RWPE2 (cell line): ENCODE measurements at places on chromosomes 11 and 22.

DNA sequence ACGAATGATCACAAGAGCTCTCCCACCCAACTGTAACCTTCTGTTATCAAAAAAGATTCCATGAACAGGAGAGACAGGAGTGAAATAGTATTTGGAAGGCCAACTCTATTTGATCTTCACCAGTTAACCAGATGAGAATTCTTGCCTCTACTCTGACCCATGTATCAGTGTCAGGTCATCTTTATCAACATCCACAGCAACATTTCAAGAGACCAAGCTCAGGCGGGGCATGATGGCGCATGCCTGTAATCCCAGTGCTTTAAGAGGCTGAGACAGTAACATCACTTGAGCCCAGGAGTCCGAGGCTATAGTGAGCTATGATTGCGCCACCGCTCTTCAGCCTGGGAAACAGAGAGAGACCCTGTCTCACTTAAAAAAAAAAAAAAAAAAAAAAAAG lies 62.3 kb downstream of the GAB2 start:
- H3K4me1 ChIP-seq: no peaks in the 10 kb centered on the region
- DNase-seq: no peak

GRCh38 chr11:27385245-27385644 lies 22.2 kb upstream of the CCDC34 start:
- no peak overlapping the region for H3K27ac ChIP-seq
- H3K4me1 ChIP-seq: peaks cover 7% of the 10 kb centered on the region
- no peak overlapping the region for H3K4me3 ChIP-seq
- no peaks in the 10 kb centered on the region for H3K27me3 ChIP-seq

GRCh38 chr22:44604991-44605390 lies 97.0 kb upstream of the PRR5 start:
- H3K27me3 ChIP-seq: no peaks in the 10 kb centered on the region
- no peak overlapping the region for H3K27ac ChIP-seq
- no peak for DNase-seq
- H3K36me3 ChIP-seq: no peaks in the 10 kb centered on the region

DNA sequence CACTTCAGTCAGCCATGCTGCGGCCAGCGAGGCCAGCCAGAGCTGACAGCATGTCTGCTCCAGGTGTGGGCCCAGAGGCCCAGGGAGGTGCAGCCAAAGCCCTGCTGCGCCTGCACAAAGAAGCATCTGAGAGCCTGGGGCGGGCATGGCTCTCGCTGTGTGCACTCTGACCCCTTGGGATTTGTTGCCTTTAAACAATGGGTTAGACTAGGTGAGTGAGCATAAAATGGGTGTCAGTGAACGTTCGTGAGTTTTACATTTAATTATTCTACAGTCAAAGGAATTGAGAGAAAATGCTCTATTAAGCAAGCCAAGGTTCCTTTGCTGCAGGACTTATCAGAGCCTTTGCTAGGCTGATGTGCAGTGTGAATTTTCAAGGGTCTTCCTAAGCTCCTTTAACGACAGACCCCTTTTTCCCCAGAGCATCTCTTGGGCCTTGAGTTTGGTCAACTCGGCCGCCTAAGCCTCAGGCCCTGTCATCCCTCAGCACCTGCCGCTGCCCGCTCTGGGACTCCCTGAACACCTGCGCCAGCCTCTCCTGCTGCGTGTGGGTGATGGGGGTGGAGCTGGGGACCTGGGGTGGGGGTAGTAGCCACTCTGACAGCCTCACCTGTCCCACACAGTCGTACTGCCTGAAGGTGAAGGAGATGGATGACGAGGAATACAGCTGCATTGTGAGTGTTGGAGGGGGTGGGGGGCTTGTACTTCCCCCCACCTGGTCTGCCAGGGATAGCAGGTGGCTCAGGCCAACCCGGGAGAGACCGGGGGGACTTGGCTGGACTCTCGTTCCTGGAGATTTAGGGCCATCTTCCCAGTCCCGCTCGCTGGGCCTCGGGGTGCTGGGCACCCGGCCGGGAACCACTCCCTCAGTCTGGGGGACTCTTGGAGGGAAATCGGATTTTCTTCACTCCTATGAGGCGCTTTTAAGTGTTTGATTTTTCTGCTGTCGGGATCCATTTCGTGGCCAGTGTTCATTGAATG lies 10.5 kb downstream of the SLC16A8 start:
- H3K4me3 ChIP-seq: no peak overlapping the region
- H3K36me3 ChIP-seq: peaks cover 24% of the 10 kb centered on the region

DNA sequence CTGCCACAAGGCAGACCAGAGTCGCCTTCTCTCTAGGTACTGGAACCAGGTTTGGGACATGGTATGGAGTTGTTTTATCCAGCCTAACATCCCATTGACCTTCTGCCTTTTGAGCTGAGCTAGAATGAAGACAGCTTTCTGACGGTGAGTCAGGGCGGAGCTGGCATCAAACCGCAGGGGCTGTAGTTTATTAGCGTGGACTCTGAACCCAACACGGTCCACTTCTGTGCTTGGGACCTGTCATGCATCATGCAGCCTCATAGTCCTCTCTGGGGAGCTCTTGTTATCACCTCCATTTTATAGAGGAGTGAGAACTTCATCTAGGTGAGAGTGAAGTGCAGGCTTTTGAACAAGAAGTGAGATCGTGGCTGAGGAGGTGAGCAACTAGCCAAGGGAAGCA lies 8.3 kb downstream of the GAL3ST1 start:
- no peak overlapping the region for H3K27ac ChIP-seq
- H3K4me3 ChIP-seq: no peak overlapping the region
- no peak for DNase-seq
- H3K36me3 ChIP-seq: no peaks in the 10 kb centered on the region

DNA sequence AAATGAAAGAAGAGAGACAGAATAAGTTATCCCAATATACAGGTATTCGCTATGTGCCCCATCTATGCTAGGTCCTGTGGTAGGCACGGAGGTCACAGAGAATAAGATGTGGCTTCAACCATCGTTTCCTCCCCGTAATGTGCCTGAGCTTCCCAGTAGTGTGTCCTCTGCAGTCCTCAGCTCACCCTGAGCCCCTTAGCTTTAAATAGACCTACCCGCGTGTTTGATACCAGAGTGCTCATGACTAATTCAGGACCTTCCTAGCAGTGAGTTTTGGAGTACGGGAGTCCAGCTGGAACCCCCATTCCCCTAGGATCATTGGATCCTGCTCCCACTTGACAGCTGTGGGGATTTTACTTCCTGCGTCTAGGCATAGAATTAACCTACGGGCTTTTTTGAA lies 37.5 kb upstream of the SYN3 start:
- H3K36me3 ChIP-seq: no peaks in the 10 kb centered on the region
- H3K27ac ChIP-seq: no peak overlapping the region
- no peak overlapping the region for H3K4me3 ChIP-seq
- peaks cover 9% of the 10 kb centered on the region for H3K4me1 ChIP-seq

GRCh38 chr11:74822170-74822569 lies 73.5 kb downstream of the RNF169 start:
- DNase-seq: no peak
- no peak overlapping the region for H3K4me3 ChIP-seq
- peaks cover 53% of the 10 kb centered on the region for H3K36me3 ChIP-seq
- no peak overlapping the region for H3K27ac ChIP-seq
- H3K27me3 ChIP-seq: no peaks in the 10 kb centered on the region
- no peaks in the 10 kb centered on the region for H3K4me1 ChIP-seq

DNA sequence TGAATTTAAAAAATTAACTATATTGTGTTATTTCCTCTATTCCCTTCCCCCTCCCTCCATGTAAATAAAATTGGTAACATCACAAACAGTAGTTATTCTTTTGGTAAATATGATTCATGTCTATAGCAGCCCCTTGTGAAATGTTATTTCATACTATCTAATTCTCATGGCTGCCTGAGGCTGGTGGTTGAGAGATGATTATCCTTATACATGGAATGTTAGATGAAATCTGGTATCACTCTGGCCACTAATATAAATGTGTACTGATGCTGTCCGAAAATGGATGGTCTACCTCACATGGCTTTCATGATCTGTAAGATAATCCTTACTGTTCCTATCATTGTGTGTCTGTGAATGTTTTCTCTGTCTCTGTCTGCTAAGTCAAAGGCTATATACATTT lies 25.0 kb upstream of the EXPH5 start:
- H3K4me1 ChIP-seq: peaks cover 22% of the 10 kb centered on the region
- H3K4me3 ChIP-seq: no peak overlapping the region

GRCh38 chr22:39729141-39729934 lies 158.8 kb downstream of the CACNA1I start:
- H3K27me3 ChIP-seq: no peaks in the 10 kb centered on the region
- no peak for DNase-seq
- H3K36me3 ChIP-seq: no peaks in the 10 kb centered on the region
- no peak overlapping the region for H3K4me3 ChIP-seq
- no peaks in the 10 kb centered on the region for H3K4me1 ChIP-seq
- H3K27ac ChIP-seq: no peak overlapping the region

- H3K4me1 ChIP-seq: no peaks in the 10 kb centered on the region
- no peak overlapping the region for H3K4me3 ChIP-seq
- no peak for DNase-seq
- peaks cover 8% of the 10 kb centered on the region for H3K27me3 ChIP-seq
- no peak overlapping the region for H3K27ac ChIP-seq
- no peaks in the 10 kb centered on the region for H3K36me3 ChIP-seq
Observed at GRCh38 chr11:30926130-30926529, 340.0 kb upstream of the MPPED2 start.

- H3K27me3 ChIP-seq: peaks cover 35% of the 10 kb centered on the region
- peak overlapping the region; percentile 14 for H3K4me3 ChIP-seq
- no peak overlapping the region for H3K27ac ChIP-seq
- H3K36me3 ChIP-seq: no peaks in the 10 kb centered on the region
- DNase-seq: no peak
Observed at GRCh38 chr11:22192289-22192641, 620 bp upstream of the ANO5 start.

- H3K36me3 ChIP-seq: no peaks in the 10 kb centered on the region
- no peak overlapping the region for H3K4me3 ChIP-seq
- H3K27ac ChIP-seq: no peak overlapping the region
- no peaks in the 10 kb centered on the region for H3K4me1 ChIP-seq
Observed at GRCh38 chr11:77842441-77843121, 21.6 kb downstream of the AAMDC start.

DNA sequence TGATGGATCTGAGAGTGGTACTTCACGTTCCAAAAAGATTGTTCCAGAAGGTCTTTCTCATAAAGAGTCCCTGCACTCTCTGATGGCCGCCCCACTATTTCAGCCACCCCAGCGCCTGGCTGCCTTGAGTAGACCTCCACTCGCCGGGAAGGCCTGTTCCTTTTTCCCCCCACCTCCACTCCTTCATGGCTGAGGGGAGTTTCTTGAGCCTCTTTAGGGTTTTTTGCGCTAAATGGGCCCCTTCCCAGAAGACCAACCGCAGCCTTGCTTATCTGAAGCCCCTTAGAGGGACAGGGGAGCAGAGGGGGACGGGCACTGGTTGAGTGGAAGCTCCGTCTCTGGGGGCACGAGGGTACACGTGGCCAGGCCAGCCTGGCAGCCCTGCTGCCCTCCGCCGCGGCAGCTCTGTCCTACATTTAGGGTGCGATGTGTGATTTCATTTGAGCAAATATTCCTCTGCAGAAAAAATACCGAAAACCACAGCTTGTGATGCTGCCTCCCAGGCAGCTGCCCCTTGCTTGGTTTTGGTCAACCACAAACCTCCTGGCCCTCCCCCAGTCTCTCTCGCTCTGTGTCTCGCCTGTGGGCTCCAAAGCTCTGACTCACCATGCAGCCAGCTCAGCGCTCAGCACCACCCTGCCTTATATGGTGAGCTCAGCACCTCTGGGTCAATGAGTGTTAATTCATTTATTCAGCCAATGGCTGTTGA lies 88.7 kb downstream of the TP53I11 start:
- no peaks in the 10 kb centered on the region for H3K27me3 ChIP-seq
- DNase-seq: peak; percentile 97
- peaks cover 13% of the 10 kb centered on the region for H3K4me1 ChIP-seq
- H3K4me3 ChIP-seq: no peak overlapping the region

- H3K4me1 ChIP-seq: peaks cover 55% of the 10 kb centered on the region
- H3K27ac ChIP-seq: peak overlapping the region; percentile 98
- no peak overlapping the region for H3K4me3 ChIP-seq
- no peaks in the 10 kb centered on the region for H3K27me3 ChIP-seq
Observed at GRCh38 chr11:128517451-128518230, 69.7 kb downstream of the ETS1 start.

DNA sequence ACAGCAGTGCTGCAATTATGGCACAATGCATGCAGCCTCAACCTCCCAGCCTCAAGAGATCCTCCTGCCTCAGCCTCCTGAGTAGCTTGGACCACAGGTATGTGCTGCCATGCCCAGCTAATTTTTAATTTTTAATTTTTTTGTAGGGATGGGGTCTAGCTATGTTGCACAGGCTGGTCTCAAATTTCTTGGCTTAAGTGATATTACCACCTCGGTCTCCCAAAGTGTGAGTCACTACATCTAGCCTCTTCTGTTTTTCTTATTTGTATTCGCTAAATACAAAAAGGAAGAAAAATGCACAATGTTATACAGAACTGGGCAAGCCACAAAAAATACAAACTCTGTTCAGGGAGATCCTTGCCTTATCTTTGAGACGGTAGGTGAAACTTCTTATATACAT lies 62.1 kb downstream of the DDI1 start:
- no peak for DNase-seq
- no peak overlapping the region for H3K4me3 ChIP-seq
- H3K36me3 ChIP-seq: no peaks in the 10 kb centered on the region
- H3K27ac ChIP-seq: no peak overlapping the region
- H3K4me1 ChIP-seq: no peaks in the 10 kb centered on the region
- H3K27me3 ChIP-seq: no peaks in the 10 kb centered on the region

- no peak overlapping the region for H3K4me3 ChIP-seq
- H3K27ac ChIP-seq: no peak overlapping the region
- no peaks in the 10 kb centered on the region for H3K36me3 ChIP-seq
- DNase-seq: no peak
- H3K4me1 ChIP-seq: no peaks in the 10 kb centered on the region
Observed at GRCh38 chr22:47659467-47660223, 897.2 kb downstream of the TBC1D22A start.

DNA sequence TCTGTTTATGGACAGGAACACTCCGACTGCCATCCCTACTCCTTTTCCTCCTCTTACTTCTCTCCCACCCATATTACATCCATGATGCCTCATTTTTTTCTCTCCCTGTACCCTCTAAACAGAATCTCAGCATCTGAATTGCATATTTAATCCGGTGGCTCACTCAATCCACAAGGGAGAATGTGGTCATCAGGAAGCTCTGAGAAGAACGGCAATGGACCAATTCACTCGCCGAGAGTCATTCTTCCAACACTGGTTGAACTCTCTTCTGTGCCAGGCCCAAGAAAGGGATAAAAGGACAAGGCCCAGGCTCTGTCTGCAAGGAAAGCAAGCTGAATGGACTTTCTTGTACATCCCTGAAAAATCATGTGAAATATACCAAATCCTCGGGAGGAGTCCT lies 15.9 kb downstream of the MAP6 start:
- no peaks in the 10 kb centered on the region for H3K27me3 ChIP-seq
- peak overlapping the region; percentile 85 for H3K27ac ChIP-seq
- no peak for DNase-seq
- H3K36me3 ChIP-seq: no peaks in the 10 kb centered on the region
- H3K4me1 ChIP-seq: peaks cover 20% of the 10 kb centered on the region
- no peak overlapping the region for H3K4me3 ChIP-seq

DNA sequence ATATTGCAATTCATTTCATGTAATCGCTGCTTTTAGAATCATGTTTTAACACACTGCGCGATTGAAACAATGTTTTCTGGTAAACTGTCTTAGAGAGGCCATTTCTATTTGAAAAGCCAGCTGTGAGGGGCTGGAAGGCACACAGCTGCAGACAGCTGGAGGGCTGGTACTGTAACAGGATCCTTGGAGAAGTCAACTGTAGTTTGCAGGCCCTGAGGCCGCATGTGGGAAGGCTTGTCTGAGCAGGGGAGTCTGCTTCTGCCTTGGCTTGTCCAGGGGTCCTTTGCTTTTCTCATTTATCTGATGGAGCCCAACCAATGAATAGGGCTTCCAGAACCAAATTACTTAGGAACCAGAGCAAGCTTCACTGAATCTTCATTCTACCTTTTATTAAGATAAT lies 313.5 kb downstream of the BLID start:
- DNase-seq: no peak
- H3K4me1 ChIP-seq: no peaks in the 10 kb centered on the region
- H3K36me3 ChIP-seq: no peaks in the 10 kb centered on the region
